ENCODE measurements at places on chromosomes 1 and 21. TPM values are rescaled to one million over a fixed set of nuclear protein-coding genes. Genes with fewer than 3 reads are reported as not detected.

DNA sequence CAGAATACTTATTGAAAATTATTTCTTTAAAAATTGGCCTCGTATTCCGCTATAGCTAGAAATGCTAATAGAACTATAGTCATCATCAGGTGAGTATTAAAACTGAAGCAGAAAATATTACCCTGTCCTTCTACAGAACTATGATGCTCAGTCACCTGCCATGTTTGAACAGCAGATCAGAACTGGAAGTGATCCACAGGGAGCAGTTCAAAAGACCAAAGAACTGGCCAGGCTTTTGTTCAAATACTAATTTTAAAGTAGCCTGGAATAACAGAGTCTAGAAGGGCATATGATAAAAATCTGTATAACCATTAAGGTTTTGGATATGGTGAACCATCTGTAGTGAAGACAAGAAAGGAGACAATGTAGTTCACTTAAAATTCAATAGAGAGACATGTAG is 94.4 kb downstream of the GPR161 start:
- DNase-seq = no peak

The APCS gene
- total RNA-seq = not detected

DNA sequence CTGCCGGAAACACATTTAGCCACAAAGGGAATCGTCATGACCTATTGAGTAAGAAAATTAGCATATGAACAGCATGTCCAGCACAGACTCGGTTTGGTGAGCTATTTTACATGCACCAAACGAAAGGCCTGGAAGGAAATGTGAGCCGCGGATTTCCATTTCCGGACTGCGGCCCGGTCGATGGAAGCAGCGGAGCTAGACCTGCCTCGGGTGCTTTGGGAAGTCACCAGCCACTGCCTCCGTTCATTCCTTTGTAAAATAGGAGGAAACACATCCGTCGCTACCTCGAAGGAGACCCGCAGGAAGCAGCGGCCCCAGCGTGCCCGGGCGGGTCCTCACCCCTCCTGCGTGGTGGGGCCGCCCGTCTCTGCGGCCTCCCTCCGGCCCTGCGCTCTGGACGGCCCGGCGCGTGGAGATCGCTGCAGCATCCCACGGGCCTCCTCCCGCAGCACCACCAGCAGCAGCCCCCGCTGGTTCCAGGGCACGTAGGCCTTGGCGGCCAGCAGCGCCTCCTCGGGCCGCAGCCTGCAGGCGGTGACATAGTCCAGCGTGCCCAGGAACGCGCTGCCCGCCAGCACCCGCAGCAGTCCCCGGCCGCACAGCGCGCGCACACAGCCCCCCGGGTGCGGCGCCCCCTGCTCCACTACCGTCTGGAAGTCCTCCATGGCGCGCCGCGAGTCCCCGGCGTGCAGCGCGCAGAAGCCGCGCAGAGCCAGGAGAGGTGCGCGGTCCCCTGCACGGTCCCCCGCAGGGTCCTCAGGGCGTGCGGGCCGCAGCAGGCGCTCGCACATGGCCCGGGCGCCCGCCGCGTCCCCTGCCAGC is 12.1 kb downstream of the TTC34 start:
- DNase-seq = peak; percentile 51

DNA sequence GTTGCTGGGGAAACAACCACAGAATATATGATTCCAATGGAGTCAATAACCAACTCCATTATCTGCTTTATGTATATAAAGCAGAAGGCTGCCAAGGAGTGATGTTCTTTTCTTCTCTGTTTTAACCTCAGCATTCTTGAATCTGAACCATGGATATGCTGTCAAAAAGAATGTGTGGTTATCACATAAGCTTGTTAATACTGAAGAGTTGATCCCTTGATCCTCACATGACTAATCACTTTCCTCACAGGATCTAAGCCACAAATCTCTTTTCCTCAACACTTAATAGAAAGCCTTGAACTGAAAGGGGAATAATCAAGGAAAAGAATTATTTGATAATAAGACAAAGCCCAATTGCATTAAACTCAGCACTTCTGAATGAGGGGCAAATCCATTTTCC is 271.3 kb upstream of the KIAA0040 start:
- no peak for DNase-seq

The FCRL3 gene
- 0.67 TPM for total RNA-seq

DNA sequence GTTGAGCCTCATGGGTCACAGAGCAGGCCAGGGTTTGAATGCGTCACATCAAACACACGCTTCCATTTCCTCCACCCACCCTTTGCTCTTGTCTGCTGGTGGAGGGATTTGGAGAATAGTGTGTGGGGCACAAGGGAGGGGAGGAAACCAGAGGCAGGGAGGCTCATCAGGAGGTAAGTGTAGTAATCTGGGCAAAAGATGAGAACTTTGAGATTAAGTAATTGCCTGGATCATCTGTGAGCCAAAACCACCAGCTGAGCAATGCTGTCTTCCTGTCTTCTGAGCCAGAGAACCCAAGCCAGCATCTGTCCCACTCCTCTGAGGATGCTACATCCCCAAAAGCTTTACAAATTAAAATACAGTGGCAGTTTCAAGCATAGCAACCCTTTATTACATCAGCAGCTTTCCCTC is 45.2 kb downstream of the C8B start:
- no peak for DNase-seq

DNA sequence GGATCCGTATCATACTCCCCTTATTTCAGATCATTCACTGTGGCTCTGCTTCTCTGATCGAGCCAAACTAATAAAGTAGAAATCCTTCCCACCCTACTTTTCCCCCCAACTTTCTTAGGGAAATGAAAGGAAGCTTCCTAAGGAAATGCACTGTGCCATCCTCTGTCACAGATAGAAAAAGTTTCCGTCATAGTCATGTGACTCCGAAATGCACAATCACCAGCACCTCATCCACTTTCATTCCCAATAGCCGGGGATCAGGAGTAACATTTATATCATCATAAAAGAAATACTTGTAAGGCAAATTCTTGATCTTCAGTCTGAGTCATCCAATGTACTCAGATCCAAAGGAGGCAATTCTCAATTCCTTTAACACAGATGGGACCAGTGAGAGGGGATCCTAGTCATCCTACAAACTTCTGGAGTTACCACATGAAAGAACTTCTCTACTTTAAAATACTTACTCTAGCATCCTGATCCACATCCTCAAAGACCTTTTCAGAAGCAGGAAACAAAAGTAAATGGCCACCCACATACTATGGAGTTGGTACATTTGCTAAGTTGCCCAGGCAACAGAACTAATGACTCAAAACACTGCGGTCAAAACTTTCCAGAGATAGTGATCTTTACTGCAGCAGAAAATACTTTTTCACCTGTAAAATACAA is 97.8 kb upstream of the ZC3H11B start:
- DNase-seq = no peak

The LRRC38 gene
- 0.17 TPM for total RNA-seq
